ENCODE measurements at places on chromosomes 3 and 15.

DNA sequence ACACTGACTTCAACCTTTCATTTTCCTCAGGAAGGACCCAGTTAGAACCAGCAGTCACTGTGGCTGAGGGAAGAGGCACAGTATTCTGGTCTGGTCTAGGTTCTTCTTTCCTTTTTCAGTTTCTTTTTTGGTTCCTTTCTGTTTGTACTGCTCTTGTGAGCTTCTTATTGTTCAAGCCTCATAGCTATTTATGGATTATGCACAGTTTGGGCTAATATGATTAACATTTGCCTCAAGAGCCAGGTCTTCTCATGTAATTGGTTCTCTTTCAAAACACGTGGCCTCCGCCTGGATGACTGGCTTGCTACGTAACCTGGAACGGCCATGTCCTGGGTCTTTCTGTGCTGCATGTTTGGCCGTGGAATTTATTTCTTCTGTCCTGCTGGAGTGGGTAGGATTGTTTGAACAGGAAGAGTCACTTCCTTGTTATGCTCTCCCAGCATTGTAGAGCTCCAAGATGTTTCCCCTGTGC is 43.3 kb downstream of the RBMS3 start:
- no peak for DNase-seq

DNA sequence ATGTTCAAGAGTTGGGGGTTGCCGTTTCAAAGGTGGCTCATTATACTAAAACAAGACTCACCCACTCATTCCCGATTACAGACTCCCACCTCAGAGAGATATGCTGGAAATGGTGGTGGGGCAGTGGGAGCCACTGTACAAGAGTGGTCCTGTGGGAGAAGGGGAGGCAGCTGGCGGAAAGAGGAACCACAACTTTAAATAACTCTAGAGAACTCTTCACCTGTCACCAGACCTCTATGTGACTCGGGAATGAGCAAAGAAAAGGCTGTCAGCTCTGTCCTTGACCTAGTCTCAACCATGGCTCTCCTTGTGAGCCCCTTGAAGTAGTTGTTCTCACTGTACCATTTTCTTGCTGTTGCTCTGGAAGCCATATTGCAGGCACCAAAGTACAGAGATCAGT is 293.8 kb downstream of the CHST2 start:
- DNase-seq: no peak

DNA sequence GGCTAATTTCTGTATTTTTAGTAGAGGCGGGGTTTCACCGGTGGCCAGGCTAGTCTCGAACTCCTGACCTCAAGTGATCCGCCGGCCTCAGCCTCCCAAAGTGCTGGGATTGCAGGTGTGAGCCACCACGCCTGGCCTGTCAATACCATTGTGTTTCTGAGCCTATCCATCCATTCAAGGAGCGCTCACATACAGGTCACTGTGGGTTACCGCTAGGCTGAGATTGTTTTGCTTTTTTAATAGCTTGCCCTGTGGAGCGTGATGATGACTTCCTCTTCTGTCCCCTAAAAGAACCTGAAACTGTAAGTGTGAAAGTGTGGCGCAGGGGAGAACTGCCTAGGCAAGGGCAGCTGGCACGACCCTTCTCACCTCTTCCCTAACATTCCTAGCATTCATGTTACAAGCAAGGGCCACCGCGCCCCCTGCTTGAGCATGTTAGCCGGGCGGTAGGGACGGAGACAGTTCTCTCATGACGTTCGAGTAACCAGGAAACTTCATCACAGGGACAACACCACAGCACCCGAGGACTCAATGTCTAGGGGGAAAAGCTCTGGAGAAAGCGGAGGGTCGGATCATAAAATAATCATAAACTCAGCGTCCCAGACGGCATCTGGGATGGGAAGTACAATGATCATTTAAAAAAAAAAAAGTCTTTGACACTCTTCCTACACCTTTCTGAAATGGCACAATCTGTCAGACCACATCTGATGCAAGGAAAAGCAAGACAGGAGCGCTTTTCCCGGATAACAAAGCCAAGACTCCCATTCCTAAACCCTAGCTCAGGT is 790 bp downstream of the LAMP3 start:
- no peak for DNase-seq

DNA sequence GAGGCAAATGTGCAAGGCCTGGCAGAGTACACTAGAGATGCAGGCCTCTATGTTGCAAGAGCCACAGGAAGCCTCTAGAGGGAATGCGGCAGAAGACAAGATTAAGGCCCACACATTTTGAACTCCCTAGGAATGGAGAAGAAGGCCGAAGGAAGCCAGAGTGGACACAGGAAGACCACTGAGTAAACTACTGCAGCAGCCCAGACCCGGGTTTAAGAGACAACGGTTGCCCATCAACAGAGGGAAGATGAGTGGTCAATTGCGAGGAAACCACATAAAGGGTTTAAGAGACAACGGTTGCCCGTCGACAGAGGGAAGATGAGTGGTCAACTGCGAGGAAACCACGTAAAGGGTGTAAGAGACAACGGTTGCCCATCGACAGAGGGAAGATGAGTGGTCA is 14.6 kb downstream of the CHSY1 start:
- no peak for DNase-seq

GRCh38 chr15:98900356-98900755 is 107.2 kb downstream of the PGPEP1L start:
- no peak for DNase-seq

- peak; percentile 8 for DNase-seq
Measured at GRCh38 chr3:53030619-53031449, 15.0 kb downstream of the SFMBT1 start.

DNA sequence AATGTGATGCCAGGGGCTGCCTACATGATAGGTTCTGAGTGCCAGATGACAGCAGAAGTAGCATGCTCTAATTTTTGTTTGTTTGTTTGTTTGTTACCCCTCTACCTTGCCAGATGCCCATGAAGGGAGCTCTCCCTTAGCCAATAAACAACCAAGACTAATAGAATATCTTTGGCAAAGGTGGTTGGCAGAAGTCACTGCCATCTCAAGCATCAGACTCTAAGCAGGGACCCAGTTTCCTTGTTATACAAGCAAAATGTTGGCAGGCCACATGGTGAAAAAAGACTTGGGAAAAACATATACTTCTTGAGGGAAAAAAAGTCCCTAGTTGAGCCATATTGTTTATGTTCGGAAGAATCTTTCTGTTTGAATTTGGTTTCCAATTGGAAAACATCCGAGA is 609.0 kb upstream of the CFAP20DC start:
- DNase-seq: no peak

DNA sequence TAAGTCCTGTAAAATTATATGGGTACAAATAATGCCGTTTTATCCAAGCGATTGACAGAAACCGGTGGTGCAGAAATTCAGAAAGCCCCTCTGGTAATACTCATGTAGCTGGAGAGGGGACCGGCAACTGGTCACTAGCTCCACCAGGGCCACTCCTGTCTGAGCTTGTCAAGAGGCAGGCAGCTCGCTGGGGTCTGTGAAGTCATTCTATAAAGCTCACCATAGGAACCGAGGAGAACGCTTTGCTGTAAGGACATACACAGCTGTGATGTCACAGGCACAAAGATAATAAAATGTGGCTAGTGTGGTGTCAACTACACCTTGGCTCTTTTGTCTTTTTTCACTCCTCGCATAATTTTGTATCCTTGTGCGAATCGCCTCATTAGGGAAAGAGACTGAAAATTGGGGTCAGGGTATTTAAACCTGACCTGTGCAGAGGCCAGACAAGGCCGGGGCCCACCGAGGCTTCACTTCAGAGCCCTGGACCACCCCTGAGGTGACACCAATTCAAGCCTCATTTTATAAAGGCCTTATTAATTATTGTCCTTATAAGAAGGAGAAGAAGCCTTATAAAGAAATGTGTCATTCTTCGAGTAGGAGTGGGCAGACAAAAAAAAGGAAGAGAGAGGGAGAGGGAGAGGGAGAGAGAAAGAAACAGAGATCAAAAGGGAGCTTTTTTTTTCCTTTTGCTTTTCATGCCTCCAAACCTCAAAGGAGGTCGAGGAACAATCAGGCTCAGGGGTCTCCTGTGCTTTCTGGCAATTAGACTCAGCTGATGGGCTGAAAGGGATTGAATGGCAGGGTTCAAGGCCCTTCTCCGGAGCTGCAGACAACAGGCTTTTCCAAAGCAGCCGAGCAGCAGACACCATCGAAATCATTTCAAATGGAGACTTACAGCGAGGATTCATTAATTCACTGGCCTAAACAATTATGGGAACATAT is 813.3 kb upstream of the ARRDC4 start:
- DNase-seq: no peak

GRCh38 chr15:66865622-66866611 is 163.9 kb downstream of the SMAD6 start:
- no peak for DNase-seq

- DNase-seq: no peak
Measured at GRCh38 chr3:147846854-147847478, 437.8 kb downstream of the ZIC1 start.

- DNase-seq: no peak
Measured at GRCh38 chr3:59558906-59559720, 509.3 kb upstream of the CFAP20DC start.

GRCh38 chr15:81023483-81024264 is 23.0 kb downstream of the TLNRD1 start:
- no peak for DNase-seq

DNA sequence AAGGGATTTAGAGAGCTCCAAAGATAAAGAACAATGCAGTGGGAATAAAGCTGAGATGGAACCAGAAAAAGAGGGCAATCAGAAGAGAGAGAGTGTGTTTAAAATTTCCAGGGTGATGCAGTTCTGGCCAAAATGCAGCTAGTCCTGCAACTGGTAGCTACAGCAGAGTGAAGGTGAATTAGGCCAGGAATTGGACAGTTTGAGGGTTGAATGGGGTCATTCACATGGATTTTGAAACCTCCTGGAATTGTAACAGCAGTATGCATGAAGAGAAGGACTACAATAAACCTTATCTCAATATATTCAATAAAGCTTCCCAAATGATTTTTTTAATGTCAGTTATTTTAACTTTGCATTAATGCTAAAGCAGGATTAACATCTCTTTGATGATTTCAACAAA is 85.2 kb downstream of the CBLB start:
- no peak for DNase-seq

- DNase-seq: no peak
Measured at GRCh38 chr15:40053079-40053830, 14.3 kb upstream of the SRP14 start.

- no peak for DNase-seq
Measured at GRCh38 chr15:79897701-79898113, 893 bp upstream of the MTHFS start.

DNA sequence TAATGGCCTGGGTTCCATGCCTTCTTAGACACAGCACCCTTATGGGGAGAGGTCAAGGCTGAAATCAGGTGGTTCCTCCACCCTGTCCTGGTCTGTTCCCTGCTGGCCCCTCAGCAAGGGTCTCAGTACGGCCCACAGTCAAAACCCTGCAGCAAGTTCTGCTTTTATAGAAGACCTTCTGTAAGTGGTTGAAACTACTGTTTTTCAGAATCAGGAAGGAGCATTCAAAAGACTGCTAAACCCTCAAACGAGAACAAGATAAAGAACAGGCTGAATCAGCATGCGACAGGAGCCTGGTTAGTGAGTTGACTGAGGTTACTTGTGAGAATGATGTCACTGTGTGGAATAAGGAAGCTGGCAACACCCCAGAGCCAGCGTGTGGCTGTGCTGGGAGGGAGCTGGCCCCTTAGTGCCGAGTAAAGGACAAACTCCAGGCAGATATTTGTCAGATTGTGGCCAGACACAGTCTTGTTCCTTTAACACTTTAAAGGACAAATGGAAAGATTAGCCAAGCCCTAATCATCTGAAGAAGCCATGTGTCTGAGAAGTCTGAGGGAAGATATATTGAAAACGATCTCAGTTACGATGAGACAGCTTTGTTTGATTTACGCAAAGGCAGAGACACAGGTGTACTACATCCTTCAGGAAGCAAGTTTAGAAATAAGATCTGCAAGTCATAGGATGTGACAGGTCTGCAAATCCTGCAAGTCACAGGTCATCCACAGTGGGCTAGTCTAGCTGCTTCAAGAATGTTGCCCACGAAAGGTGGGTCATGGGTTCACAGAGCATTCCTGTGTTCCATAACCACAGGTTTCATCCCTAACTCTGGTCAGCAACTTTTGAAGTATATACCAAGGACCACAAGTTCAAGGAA is 54.0 kb downstream of the B3GNT5 start:
- no peak for DNase-seq

DNA sequence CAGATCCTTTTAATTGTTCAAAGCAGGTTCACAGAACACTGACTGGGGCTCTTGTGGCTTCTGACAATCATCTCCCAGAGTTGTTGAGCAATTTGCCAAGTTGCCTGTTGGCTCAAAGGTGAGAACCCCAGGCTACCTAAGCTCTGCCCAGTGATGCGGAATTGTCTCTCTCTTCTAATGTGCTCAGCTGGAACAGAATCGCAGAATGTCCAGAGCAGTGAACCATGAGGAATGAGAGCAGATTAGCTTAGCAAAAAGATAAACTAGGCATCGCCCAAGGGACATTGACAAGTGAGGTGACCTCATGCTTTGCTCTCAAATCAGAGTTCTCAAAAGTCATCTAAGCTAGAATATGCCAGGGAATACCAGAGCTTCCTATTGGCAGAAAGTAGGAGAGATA is 148.1 kb downstream of the WDR76 start:
- no peak for DNase-seq

- DNase-seq: no peak
Measured at GRCh38 chr3:14320219-14320618, 82.2 kb upstream of the SLC6A6 start.

- DNase-seq: no peak
Measured at GRCh38 chr3:33134026-33134625, 20.3 kb downstream of the CRTAP start.

- no peak for DNase-seq
Measured at GRCh38 chr15:95884276-95884675, 446.2 kb upstream of the NR2F2 start.

- no peak for DNase-seq
Measured at GRCh38 chr3:194471863-194472262, 14.9 kb downstream of the ATP13A3 start.

- DNase-seq: no peak
Measured at GRCh38 chr15:61243983-61244593, 15.0 kb upstream of the RORA start.

- DNase-seq: no peak
Measured at GRCh38 chr3:123758081-123758564, 126.0 kb downstream of the MYLK start.

GRCh38 chr3:155780291-155780690 is 25.8 kb downstream of the C3orf33 start:
- DNase-seq: no peak

- DNase-seq: no peak
Measured at GRCh38 chr15:91787198-91787597, 66.3 kb upstream of the SLCO3A1 start.

DNA sequence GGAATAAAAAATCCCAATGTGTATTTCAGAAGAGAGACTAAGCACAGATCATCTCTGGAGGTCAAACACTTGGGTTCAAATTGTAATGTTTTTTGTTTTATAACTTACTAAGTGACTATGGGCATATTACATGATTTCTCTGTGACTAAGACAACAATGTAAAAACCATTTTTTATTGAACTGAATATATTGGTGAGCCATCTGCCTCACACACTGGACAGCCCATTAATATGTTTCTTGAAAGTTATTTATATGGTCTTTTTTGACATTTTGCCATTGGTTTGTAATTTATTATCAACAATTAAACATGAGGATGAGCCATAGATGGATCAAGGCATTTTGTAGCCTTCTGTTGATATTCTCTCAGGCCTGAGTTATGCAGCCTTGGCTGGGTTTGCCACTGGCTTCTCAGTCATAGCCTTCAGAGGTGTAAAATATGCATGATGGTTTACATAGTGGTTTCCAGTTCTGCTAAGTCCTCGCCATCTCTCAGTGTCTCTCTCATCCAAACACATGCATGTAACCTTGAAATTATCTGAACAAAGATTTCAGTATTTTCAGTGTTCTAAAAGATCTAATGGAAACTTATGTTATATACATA is 997.2 kb downstream of the DIPK2A start:
- no peak for DNase-seq

- no peak for DNase-seq
Measured at GRCh38 chr15:81856634-81857026, 189.2 kb downstream of the MEX3B start.

Measured in activated CD8-positive, alpha-beta memory T cell treated with anti-CD3 and anti-CD28 coated beads for 1 hour (primary cell).